ENCODE measurements at places on chromosomes 1 and 21. TPM values are rescaled to one million over a fixed set of nuclear protein-coding genes. Genes with fewer than 3 reads are reported as not detected.

DNA sequence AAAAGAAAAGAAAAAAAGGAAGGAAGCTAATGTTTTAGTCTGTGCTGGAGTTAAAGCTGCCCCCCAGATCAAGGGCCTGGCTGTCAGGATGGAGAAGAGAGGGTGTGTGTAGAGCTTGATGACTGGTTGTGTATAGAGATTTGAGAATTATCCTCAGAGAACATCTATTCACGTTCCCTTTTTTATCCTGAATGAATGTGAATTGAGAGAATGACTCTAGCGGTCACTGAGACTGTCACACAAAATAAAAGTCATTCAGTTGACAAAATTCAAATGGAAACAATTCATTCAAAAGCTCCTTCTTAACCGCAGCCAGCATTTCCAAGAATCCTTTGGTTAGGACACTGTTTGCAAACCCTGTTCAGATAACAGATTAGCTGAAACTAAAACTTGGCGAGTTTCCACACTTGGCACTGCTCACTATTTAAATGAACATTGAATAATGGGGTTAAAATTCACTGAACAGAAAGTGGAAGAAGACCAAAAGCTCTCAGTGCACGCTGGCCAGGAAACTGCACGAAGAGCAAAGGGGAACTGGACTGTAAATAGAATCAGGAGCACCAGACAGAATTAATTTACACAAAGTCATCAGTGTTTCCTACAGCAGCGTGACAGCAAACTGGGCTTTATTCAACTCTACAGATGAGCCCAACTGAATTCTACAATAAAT, 13.6 kb upstream of the FAM89A start:
- peak; percentile 52 for DNase-seq

DNA sequence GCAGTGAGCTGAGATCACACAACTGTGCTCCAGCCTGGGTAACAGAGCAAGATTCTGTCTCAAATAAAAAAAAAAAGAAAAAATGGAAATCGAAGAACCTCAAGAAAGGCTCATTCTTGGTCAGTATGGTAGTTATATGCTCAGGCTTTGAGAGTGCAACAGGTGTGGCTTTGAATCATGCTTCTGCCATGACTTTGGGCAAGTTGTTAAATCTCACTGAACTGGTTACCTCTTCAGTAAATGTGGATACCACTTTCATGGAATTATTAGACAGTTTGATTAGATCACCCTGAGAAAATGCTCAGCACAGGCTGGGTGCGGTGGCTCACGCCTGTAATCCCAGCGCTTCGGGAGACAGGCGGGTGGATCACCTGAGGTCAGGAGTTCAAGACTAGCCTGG, 12.8 kb downstream of the TRNAU1AP start:
- no peak for DNase-seq

ETV3L gene
- not detected for polyA plus RNA-seq

DNA sequence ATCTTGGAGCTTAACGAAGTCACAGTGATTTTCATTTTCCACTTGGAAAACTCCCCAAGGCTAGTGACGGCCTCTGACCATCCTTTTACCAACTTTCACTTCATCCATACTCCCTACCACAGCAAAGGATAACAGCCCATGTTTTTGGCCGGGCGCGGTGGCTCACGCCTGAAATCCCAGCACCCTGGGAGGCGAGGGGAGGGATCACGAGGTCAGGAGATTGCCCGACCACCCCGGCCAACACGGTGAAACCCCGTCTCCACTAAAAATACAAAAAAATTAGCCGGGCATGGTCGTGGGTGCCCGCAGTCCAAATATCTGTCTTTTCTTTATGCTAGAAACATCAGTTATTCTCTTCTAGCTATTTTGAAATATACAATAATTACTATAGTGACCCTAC, 7.3 kb downstream of the ASPM start:
- DNase-seq: no peak

DNA sequence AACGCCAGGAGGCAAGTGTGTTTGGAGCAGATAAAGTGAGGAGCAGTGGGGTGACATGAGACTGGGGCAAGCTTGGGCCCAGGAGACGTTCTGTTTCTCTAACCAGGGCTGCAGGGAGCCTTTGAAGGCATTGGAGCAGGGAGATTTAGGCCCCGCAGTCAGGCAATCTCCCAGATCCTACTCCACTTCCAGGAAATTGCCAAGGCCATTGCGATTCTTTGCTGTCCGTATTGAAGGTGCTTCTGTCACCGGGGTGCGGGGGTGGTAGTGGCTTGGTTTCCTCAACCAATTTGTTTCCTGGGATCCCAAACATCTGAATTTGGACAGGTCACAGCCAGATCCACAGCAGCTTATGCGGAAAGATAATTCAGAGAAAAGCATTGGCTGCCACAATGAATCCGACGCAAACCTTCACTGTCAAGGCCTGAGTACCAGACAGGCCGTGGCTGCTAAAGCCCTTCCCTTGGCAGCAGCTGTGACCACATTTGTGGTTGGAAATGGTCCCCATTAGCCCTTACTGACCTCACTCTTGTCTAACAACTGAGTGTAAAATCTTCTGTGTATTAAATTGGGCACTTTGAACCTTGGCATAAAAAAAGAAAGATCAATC, 385.6 kb downstream of the PTPRU start:
- DNase-seq: no peak

GRCh38 chr1:190975827-190976226, 498.2 kb upstream of the BRINP3 start:
- DNase-seq: no peak

- DNase-seq: no peak
Measured at GRCh38 chr1:111734856-111735255, 4.3 kb downstream of the INKA2 start.

- DNase-seq: no peak
Measured at GRCh38 chr21:43281661-43282357, 113.0 kb downstream of the CRYAA start.

- no peak for DNase-seq
Measured at GRCh38 chr1:15236321-15236721, 10.7 kb upstream of the FHAD1 start.

EPHA2 gene
- 5.3 TPM for polyA plus RNA-seq

DNA sequence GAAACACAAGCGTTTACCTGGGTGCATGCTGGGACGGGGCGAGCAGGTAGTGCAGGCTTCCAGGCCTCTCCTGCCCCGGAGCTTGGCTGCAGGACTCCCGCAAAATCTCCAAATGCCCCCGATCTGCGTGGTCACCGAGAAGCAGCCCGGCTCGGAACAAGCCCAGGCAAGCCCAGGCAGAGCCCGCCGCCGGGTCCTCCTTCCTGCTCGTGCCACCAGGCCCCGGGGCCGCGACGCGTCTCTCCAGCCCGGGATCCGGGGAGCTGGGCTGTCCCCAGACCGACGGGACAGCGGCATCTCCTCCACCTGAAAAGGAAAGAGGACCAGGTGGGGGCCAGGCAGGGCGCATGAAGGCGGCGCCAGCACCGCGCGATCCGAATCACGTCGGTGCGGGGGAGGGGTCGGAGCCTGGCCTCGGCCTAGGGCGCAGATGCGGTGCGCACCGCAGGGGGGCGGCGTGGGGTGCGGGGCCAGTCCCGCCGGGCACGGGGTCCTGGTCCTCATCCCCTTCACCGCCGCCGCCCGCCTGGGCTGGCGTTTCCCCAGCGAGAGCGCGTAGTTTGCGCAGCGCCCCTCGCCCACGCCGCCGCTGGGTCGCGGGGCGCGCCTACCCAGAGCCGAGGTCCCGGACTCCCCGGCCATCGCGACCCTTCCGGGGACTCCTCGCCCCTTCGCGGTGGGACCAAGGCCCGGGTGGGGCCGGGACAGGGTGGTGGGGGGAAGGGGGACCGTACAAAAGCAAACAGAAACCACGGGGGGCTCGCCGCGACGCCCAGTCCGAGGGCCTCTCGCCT, 52.4 kb upstream of the H6PD start:
- DNase-seq: no peak

ICOSLG gene
- 6.3 TPM for polyA plus RNA-seq

DNA sequence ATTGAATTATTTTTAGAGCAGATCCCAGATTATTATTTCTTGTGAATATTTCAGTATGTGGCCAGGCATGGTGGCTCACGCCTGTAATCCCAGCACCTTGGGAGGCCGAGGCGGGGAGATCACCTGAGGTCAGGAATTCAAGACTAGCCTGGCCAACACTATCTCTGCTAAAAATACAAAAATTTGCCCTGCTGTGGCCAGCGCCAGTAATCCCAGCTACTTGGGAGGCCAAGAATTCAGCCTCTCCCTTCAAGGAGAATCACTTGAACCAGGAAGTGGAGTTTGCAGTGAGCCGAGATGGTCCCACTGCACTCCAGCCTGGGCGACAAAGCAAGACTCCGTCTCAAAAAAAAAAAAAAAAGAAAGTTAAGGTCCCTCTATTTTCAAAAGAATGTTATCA, 4.3 kb downstream of the OSBPL9 start:
- DNase-seq: no peak

CD58 gene
- polyA plus RNA-seq: 10.3 TPM

GRCh38 chr1:167298325-167298724, 77.6 kb downstream of the POU2F1 start:
- DNase-seq: no peak

SLC22A15 gene
- polyA plus RNA-seq: 0.62 TPM

GRCh38 chr1:200207711-200208126, 180.2 kb downstream of the NR5A2 start:
- DNase-seq: no peak

PLEKHN1 gene
- polyA plus RNA-seq: 0.08 TPM

DNA sequence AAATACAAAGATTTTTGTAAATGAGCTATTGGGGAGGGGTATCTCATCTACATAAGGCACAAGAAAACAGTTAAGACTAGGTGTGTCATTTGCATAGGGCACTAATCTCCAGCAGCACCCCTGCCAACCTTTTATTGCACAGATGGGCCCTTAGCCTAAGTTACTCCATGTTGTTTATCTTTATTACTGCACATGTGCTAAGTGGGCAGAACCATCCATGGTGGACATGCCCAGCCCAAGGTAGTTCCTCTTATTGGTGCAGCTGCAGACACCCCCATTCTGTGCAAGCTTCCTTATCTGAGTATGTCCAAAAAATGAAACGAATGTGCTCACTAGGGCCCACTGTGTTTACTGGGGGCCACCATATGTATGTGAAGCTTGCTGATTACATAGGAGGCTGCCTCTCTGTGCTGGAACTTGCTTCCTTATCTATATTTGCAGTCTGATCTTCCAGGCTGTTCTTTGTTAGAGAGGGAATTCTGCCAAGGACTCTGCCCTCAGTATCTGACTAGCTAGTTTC, 77.3 kb upstream of the NEK7 start:
- DNase-seq: no peak

Data from forelimb muscle (tissue), 1 donor.